ENCODE measurements at places on chromosomes 13 and 19. TPM values are rescaled to one million over a fixed set of nuclear protein-coding genes. Genes with fewer than 3 reads are reported as not detected.

The SULT2A1 gene
- not detected for total RNA-seq

The TTC9B gene
- total RNA-seq: not detected

The TEX29 gene
- not detected for total RNA-seq

The POU2F2 gene
- total RNA-seq: 0.17 TPM

The ERICH4 gene
- not detected for total RNA-seq

The PDX1 gene
- total RNA-seq: not detected

The C19orf67 gene
- not detected for total RNA-seq

The PDE4C gene
- total RNA-seq: not detected

The CYP4F8 gene
- total RNA-seq: not detected

The TNFSF13B gene
- total RNA-seq: 2.5 TPM

The FCHO1 gene
- 1.8 TPM for total RNA-seq

The TSHZ3 gene
- 5.8 TPM for total RNA-seq

The FAM216B gene
- total RNA-seq: not detected

The NXNL1 gene
- not detected for total RNA-seq

The TUBB4A gene
- not detected for total RNA-seq

The ZNF44 gene
- 3.1 TPM for total RNA-seq

The IL17D gene
- 0.89 TPM for total RNA-seq

The CGB5 gene
- not detected for total RNA-seq

The SPRYD7 gene
- 8.2 TPM for total RNA-seq

The LIM2 gene
- not detected for total RNA-seq

The DHDH gene
- not detected for total RNA-seq

The ZNF439 gene
- 3.1 TPM for total RNA-seq

The SHANK1 gene
- 1.8 TPM for total RNA-seq

The DAND5 gene
- total RNA-seq: not detected

The CD37 gene
- total RNA-seq: not detected

The SHISA2 gene
- 0.30 TPM for total RNA-seq

The TINCR gene
- total RNA-seq: not detected

The CYP4F2 gene
- not detected for total RNA-seq

The C13orf42 gene
- not detected for total RNA-seq

The ZFP28 gene
- total RNA-seq: 5.9 TPM

The KIR3DL2 gene
- total RNA-seq: not detected

The RNF113B gene
- not detected for total RNA-seq

The MED26 gene
- 5.4 TPM for total RNA-seq

The SELENOV gene
- not detected for total RNA-seq

The RAB4B gene
- total RNA-seq: 32.6 TPM

The SERTM1 gene
- not detected for total RNA-seq

The KLF2 gene
- 2.7 TPM for total RNA-seq

The EID2B gene
- total RNA-seq: 3.4 TPM

The MYADM gene
- 60.9 TPM for total RNA-seq

The FGF22 gene
- total RNA-seq: 0.30 TPM

The ONECUT3 gene
- not detected for total RNA-seq

The PLA2G4C gene
- 2.0 TPM for total RNA-seq

The ZNF888 gene
- 3.7 TPM for total RNA-seq

The CFD gene
- 7.6 TPM for total RNA-seq

The TNNI3 gene
- total RNA-seq: not detected

The CYP4F22 gene
- total RNA-seq: not detected

The TMED1 gene
- total RNA-seq: 48.3 TPM

The ZNF229 gene
- total RNA-seq: 2.7 TPM

The SIGLEC7 gene
- total RNA-seq: not detected

The ANKRD24 gene
- total RNA-seq: 2.0 TPM

The PTPRH gene
- 0.74 TPM for total RNA-seq

The GRIN2D gene
- 0.15 TPM for total RNA-seq

The ZNF571 gene
- total RNA-seq: 1.2 TPM

The ZNF560 gene
- total RNA-seq: 1.0 TPM

The CGB8 gene
- total RNA-seq: not detected

The ZNF730 gene
- 7.1 TPM for total RNA-seq

The MYO9B gene
- total RNA-seq: 52.9 TPM

The PRSS57 gene
- not detected for total RNA-seq
